Naive thymus-derived CD4-positive, alpha-beta T cell (primary cell): ENCODE measurements at places on chromosomes 6 and 20. TPM values are rescaled to one million over a fixed set of nuclear protein-coding genes. Genes with fewer than 3 reads are reported as not detected.

RSPO3 gene
- total RNA-seq, result not detected

RAET1L gene
- not detected for total RNA-seq

HCK gene
- 129 TPM for total RNA-seq

REM1 gene
- total RNA-seq, result not detected

SAMD5 gene
- total RNA-seq, result not detected

DDO gene
- total RNA-seq, result not detected in 2 replicates

CD24 gene
- total RNA-seq, result 0.42 TPM

KIF13A gene
- total RNA-seq, result 0.35 TPM

LY6G6C gene
- not detected in 2 replicates for total RNA-seq

PGC gene
- not detected for total RNA-seq

SMAP1 gene
- 18.7 TPM for total RNA-seq

TUBB2B gene
- total RNA-seq, result 0.27 TPM

KCNK16 gene
- not detected for total RNA-seq

LBP gene
- not detected for total RNA-seq

BPIFB4 gene
- total RNA-seq, result not detected

UBE2C gene
- total RNA-seq, result 0.50 TPM

FYN gene
- total RNA-seq, result 191 and 200 TPM in 2 replicates

OR14J1 gene
- not detected in 2 replicates for total RNA-seq

ZFP64 gene
- 10.8 TPM for total RNA-seq

TFAP2A gene
- total RNA-seq, result not detected

RNF217 gene
- 3.6 TPM for total RNA-seq

GUCA1A gene
- not detected in 2 replicates for total RNA-seq

ZBTB12 gene
- 1.1 TPM for total RNA-seq

TMEM74B gene
- 0.40 TPM for total RNA-seq
